Pancreas (tissue), 10 donors: ENCODE measurements at places on chromosomes 16 and 17. TPM values are rescaled to one million over a fixed set of nuclear protein-coding genes. Genes with fewer than 3 reads are reported as not detected.
A peak's percentile ranks its signal among the peaks of the same experiment; 100 is the strongest.

- DNase-seq = no peak
These were observed 4.3 kb downstream of the SPDYE4 start for GRCh38 chr17:8753976-8754440.

CEMP1 gene
- 0.61 TPM for total RNA-seq

GRCh38 chr17:35051183-35051578 is 12.3 kb downstream of the RFFL start:
- no peak for DNase-seq

GRCh38 chr17:42913522-42913921 is 12.9 kb downstream of the G6PC1 start:
- DNase-seq = no peak

DNA sequence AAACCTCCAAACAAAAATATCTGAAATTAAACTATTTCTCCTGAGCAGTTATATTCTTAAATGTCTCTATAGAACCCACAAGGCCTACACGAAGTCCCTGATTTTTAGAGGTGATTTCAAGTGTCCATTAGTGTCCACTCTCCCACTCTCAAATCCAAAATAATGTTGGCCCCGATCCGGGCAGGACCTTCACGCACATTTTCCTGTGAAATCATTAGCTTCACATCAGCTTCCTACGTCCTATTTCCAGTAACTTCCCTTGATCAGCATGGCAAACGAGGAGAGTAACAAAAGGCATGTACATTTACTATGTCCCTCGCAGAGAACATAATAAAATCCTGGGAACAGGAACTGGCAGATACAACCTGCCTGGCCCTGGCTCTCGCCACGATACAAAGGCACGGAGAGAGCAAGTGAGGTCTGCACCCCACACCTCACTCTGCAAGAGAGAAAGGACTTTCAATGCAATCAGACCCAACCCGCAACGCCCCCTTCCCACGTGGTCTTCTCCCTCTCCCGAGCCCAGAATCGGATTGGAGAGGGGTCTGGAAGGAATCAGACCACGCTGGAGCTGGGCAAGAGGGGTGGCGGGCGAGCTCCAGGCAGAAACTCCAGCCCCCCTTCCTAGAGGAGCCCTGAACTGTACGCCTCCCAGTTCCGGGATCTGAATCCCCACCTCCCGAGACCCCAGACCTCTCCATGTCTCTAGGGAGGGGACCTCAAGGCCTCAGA is 17.5 kb upstream of the C17orf78 start:
- peak; percentile 39 for DNase-seq

HOXB5 gene
- total RNA-seq = 0.20 TPM

DNA sequence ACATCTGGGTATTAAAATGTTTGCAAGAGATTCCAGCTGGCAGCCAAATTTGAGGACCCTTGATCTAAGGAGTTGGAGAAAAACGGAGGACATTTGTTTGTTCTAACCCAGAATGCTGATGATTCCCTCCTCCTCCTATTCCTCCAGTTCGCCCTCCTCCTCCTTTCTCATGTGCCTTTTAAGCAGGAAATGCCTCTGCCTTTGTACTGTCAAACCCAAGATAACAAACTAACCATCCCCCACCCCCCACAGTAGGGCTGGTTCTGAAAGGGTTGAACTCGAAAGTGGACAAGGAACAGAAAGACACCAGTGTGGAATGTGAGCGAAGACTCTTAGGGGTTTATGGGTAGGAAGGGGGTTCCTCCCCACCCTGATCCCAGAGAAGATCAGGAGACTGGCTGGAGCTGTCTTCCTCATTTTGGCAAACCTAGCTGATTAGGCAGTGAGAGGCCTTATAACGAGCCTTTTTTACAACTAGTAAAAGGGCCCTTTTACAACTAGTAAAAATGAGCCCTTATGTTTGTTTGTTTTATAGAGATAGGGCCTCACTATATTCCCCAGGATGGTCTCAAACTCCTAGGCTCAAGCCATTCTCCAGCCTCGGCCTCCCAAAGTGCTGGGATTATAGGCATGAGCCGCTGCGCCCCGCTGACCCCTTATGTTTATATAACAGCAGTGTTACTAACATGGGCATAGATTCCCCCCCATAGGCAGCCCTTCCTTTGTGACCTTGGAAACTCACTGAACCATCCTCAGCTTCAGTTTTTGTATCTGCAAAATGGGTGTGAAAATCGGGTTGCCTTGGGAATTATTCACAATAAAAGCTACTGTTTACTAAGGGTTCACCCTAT is 975 bp downstream of the CHD9 start:
- DNase-seq = peak; percentile 19

- no peak for DNase-seq
These were observed 61.0 kb downstream of the SMPD3 start for GRCh38 chr16:68387301-68387700.

PRR35 gene
- total RNA-seq = 0.22 TPM

GRCh38 chr17:13843862-13844635 is 225.3 kb upstream of the COX10 start:
- no peak for DNase-seq

LLGL2 gene
- 117 TPM for total RNA-seq

GRCh38 chr17:73482894-73483293 is 161.4 kb downstream of the SDK2 start:
- DNase-seq = no peak

- DNase-seq = no peak
These were observed 5.7 kb upstream of the LPO start for GRCh38 chr17:58232707-58233156.

GRCh38 chr17:66675991-66676371 is 158.9 kb upstream of the CACNG5 start:
- no peak for DNase-seq

- DNase-seq = no peak
These were observed 89.9 kb upstream of the ELAC2 start for GRCh38 chr17:13107676-13108235.

KRTAP4-9 gene
- not detected for total RNA-seq

SDR42E2 gene
- total RNA-seq = not detected

CD300A gene
- total RNA-seq = 5.1 TPM

GRCh38 chr17:69417545-69418483 is 3.3 kb downstream of the MAP2K6 start:
- no peak for DNase-seq

DNA sequence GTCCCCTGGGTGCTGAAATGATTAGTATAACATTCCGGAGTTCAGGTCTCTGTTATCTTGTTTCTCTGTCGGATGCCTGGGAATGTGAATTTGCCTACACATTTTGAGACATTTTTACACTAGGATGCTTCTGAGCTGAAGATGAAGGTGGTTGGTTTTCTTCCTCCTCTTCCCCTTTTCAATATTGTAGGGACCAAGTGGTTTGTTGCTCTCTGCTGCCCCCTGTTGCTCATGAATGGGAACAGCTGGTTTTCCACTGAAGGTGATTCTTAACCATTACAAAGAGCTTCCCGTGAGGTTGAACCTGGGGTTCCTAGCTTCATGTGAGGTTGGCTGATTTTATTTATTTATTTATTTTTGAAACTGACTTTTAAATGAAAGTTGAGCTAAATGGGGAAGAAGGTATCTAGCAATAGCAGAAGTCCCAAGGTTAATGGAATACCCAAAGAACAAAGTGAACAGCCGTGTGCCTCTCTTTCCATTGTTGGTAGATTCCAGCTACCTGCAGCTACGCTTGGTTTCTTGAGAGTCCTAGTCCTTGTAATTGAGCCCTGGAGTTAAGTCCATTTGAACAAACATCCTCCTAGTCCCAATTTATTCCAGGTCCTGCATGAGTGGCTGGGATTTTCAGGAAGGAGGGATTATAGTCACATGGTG is 983.9 kb upstream of the EEF2KMT start:
- no peak for DNase-seq

FBRS gene
- total RNA-seq = 26.9 TPM

- no peak for DNase-seq
These were observed 210.3 kb downstream of the SNX29 start for GRCh38 chr16:12186774-12187335.

GRCh38 chr17:47286198-47286914 is 32.7 kb downstream of the ITGB3 start:
- no peak for DNase-seq

- no peak for DNase-seq
These were observed 6.9 kb downstream of the C17orf67 start for GRCh38 chr17:56826611-56827414.

DNA sequence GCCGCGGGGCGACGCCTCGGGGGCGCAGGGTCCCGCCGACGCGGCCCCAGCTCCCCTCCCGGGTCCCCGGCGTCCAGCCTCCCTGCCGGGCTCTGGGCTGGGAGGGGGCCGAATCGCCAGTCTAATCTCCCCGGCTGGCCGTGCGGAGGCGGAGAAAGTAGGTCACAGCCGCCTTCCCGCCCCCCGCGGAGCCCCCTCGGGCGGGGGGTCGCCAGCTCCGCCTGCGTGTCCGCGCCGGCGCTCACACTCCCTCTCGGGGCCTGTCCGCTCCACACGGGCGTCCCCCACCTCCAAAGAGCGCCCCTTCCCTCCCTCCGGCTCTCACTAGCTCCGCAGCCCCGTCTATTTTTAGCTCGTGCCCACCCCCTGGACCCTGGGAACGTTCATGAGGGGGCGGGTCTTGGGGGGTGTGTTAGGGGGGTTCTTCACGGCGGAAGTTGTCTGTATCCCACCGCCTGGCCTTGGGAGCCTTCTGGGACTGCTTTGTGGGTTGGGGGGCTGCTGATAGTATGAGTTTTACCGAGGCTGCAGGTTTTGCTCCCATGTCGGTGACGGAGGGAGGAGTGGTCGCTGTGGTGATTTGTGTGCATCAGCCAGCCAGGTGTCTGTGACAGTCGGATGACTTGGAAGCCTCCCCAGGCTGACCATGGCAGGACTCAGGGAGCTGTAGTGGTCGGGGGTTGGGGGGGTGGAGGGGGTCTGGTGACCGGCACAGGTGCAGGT is 1.1 kb downstream of the ATP1B2 start:
- no peak for DNase-seq

TVP23B gene
- total RNA-seq = 17.7 TPM

DNA sequence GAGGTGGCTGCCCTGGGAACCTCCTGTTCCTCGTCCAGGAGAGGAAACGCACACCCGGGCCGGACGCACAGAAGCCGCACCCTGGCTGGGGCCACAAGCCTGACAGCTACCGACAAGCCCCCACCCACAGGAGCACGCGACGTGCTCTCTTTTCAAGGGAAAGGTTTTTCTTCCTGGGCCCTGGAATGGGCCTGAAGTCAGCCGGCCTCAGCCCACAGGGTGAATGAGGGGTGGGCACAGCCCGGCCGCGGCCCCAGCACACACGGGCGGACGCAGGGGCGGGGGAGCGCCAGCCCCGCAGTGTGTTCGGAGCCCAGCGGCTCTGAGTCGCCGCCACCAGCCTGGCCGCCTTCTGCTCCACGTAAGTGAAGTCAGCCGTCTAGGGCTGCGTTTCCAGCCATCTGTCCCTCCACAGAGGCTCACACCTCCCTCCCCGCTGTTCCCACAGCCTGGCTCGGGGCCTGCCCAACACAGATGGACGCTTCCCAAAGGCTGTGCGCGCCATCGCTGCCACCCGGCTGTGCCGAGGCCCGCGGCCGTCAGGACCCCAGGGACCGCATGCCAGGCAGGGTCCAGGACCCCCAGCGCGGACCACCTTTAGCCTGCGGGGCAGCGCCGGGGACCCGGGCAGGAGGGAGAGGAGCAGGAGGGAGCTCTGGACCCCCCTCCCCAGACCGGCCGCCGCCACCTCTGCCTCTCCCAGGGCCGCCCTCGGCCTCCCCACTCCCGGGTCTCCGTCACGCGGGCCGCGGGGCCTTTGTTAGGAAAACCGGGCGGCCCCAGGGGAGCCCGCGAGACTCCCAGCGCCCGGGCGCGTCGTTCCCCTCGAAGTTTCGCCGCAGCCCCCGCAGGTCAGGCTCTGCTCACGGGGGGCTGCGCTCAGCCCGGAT is 36.8 kb downstream of the CBFA2T3 start:
- peak; percentile 93 for DNase-seq

DNA sequence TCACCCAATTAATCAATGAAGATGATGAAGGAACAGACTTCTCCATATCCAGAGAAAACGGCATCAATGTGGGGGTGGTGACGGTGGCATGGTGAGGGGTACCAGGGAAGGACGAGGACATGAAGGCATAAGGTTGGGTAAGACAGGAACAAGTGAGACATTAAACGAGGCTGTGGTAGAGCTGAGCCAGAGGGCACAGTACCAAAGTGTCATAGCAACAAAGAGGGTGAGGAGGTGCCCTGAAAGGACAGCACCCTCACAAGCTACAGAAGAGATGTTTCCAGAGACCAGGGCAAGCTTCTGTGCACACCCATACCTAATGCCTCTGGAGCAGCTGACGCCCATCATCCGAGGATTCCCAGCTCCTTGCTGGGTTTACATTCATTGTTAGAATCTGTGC is 57.5 kb upstream of the TRAP1 start:
- no peak for DNase-seq

ELOB gene
- total RNA-seq = 69.9 TPM

GRCh38 chr17:48374650-48375230 is 55.3 kb downstream of the SKAP1 start:
- DNase-seq = peak; percentile 29

DNA sequence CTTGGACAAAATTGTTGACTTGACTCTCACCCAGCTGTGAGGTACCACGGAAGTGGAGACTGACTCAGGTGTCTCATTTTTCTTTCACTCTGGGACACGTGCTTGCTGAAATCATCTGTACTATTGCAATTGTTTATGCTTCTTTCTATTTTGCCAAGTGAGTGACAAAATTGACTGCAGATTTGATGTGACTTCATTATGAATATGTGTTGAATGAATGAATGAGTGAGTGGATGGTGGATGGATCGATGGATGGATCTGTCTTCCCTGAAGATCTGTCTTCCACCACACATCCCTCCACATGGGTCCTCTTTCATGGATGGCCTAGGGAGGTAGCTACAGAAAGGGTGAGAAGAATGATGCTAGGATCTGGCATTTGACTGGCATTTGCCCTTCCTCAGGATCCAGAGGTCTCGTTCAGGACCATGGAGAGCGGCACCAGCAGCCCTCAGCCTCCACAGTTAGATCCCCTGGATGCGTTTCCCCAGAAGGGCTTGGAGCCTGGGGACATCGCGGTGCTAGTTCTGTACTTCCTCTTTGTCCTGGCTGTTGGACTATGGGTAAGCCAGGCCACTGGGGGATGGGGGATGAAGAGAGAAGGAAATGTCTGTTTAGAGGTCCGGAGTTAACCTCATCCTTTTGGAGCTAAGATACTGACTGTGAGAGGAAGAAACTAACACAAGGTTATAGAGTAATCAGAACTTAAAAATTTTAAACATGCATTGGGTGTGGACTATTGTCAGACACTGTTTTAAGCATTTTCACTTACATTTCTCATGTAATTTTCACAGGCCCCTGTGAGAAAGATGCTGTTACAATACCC is 12.7 kb downstream of the SLC5A11 start:
- peak; percentile 53 for DNase-seq

AURKB gene
- total RNA-seq = not detected
